CD4-positive, alpha-beta T cell treated with Interleukin-21 for 1 hour (primary cell): ENCODE measurements at places on chromosomes 2 and 18.
A peak's percentile ranks its signal among the peaks of the same experiment; 100 is the strongest.

DNA sequence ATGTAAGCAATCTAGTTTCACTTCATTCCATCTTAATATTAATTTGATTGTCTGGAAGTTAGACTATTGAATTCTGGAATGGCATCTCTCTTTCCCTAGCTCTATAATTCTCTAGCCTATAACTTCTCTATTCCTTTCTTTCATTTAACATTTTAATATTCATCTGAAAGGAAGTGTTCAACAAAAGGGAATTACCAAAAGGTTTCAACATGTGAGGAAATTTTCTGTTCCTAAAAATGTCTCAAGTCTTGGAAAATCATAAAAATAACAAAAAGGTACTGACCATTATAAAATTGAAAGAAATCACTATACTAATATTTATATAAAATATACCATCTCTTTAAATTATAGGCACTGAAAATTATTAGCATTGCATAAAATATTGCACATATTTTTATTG is 228.7 kb downstream of the TXNL1 start:
- no peak for DNase-seq

GRCh38 chr2:133576714-133577113 is 8.5 kb upstream of the NCKAP5 start:
- DNase-seq, result no peak

- no peak for DNase-seq
These were observed 133.5 kb upstream of the HAAO start for GRCh38 chr2:42925742-42926433.

DNA sequence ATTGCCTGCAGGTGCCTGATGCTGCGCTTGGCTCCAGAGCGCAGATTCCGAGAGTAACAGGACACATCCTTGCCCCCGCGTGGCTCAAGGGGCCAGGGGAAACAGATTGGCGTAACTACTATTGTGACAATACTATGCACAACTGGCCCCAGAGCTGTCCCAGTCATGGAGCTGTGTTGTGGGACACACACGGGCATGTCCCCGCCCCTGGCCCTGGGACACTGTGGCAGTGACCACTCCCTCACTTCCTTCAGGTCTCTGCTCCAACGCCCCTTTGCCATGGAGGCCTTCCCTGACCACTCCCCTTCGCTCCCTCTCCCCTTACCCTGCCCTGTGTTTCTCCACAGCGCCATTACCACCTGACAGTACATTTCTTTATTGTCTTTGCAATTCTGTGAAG is 132.1 kb downstream of the SMAD2 start:
- no peak for DNase-seq

DNA sequence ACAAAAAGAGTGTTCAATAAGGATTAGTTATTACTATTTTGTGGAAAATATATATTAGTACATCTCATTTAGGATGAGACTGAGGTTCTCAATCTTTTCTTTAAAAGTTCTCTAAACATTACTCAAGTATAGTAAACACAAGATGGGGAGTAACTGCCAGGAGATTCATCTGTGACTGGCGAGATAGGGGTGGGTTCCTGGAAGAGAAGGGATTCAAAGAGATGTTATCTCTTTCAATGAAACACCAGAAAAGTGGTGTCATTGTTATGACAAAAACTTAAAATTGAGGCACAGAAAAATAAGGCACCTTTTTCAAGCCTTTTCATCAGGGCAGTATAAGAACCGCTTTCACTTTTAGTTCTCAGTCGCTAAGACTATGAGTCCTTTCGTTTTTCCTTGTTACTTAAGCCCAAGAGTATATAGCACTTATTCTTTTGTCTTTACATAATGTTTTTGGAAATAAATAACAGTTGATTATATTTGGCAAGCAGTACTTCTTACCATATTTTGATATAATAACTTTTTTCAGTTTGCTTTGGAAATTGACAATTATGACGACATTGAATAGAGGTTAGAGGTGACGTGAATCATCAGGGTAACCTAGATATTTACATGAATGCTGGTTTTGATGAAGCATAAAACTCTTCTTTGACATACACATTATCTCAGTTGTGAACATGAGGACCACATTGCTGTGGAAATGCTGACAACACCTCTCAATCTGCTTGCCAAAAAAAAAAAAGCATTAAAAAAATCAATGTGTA is 393.9 kb upstream of the TCF4 start:
- no peak for DNase-seq

GRCh38 chr2:172742931-172743540 is 7.4 kb downstream of the RAPGEF4 start:
- DNase-seq, result no peak

- no peak for DNase-seq
These were observed 24.7 kb upstream of the CCBE1 start for GRCh38 chr18:59721931-59722330.

- DNase-seq, result no peak
These were observed 65.4 kb downstream of the TRPM8 start for GRCh38 chr2:233982421-233983121.

DNA sequence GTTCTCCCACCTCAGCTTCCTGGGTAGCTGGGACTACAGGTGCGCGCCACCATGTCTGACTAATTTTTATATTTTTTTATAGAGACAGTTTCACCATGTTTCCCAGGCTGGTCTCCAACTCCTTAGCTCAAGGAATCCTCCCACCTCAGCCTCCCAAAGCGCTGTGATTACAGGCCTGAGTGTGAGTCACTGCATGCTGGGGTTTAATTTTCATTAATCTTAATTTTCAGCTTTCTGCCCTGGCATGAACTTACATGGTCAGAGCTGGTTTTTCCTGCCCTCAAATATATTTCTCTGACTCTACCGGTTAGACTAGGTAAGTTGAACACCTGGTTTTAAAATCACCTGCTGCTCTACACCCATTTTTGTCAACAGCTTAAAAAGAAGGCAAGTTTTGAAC is 3.1 kb downstream of the MARCHF7 start:
- no peak for DNase-seq

GRCh38 chr2:144946263-144946662 is 426.3 kb upstream of the ZEB2 start:
- no peak for DNase-seq

- DNase-seq, result no peak
These were observed 663.1 kb downstream of the ERBB4 start for GRCh38 chr2:211875488-211875887.

- no peak for DNase-seq
These were observed 24.5 kb downstream of the SIGLEC15 start for GRCh38 chr18:45850021-45850420.

- DNase-seq, result no peak
These were observed 22.7 kb downstream of the LDLRAD4 start for GRCh38 chr18:13241083-13241892.

DNA sequence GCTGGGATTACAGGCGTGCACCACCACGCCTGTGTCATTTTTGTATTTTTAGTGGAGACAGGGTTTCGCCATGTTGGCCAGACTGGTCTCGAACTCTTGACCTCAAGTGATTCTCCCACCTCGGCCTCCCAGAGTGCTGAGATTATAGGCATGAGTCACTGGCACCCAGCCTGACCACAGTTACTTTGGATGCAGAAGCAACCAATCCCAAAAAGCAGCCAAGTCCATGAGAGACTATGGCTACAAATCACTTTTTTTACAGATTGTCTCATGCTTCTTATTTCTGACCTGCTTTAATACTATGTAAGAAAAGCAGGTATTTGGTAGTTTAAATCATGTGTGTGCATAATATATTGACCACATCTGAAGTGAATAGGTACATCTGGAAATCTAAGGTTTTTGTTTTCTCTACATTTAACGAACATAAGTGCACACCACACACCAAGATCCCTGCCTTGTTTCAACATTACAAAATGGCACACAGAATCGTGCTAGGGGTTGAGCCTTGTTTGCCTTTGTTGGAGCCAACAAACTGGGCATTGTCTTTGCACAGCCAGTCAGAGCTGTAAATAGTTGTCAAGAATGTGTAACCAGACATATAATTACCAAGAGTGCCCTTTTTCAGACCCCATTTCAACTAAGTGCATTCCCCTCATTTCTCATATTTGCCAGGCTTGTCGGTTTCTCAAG is 18.3 kb upstream of the MAP4K4 start:
- DNase-seq, result no peak

DNA sequence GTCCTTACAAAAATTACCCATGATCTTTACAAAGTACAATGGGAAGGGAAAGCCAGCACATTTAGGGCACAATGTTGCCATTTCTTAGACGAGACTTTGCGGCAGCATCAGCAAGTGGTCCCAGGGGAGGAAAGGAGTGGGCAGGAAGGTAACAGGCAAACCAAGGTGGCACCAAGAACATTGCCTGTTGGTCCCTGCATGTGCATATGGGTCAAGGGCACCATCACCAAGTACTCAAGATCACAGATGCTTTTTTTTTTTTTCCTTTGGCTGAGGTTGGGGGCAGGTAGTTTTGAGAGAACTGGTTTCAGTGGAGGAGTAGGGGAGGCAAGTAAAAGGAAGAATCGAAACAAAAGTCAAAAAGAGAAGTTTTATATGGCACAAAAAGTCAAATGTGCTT is 752 bp upstream of the CYTIP start:
- peak; percentile 45 for DNase-seq

GRCh38 chr2:65294136-65294535 is 66.5 kb downstream of the ACTR2 start:
- DNase-seq, result no peak

DNA sequence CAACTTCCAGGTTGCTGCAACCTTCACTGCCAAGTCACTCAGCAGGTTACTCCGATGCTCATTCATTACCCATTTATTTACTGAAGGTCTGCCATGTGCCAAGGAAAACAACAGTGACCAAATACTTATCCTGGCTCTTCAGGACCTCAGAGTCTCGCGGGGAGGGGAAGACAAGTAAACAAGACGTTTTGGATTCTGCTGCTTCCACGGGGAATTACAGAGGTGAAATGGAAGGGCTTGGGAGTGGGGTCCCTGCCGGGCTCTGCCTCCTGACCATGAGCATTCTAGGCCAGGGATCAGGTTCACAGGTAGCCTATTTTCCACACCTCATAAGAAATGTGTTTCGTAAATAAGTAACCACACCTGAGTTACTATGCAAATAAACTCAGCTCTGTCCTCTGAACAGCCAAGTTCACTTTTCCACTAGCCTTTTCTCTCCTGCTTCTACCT is 68.1 kb downstream of the CLHC1 start:
- no peak for DNase-seq

DNA sequence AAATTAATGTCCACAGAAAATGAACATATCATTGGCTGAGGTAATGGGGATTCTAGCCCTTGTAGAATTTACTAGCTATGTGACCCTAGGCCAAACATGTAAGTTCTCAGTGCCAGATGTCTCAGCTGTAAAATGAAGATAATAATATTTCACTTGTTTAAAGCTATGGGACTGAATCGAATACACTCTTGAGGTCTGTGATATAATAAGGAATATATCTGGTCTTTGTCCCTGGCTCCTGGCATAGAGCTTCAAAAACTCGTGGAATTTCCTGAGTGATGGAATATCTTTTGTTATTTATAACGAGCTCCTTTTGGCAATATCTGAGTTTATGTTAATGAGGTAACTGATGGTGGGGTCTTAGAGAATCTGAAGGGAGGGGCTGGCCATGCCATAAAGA is 201.4 kb upstream of the CYP26B1 start:
- no peak for DNase-seq

GRCh38 chr18:79779021-79779699 is 18.6 kb upstream of the KCNG2 start:
- DNase-seq, result no peak

GRCh38 chr2:199392363-199392762 is 65.4 kb downstream of the SATB2 start:
- no peak for DNase-seq

- no peak for DNase-seq
These were observed 128.3 kb downstream of the SH3BP4 start for GRCh38 chr2:235080101-235080500.

DNA sequence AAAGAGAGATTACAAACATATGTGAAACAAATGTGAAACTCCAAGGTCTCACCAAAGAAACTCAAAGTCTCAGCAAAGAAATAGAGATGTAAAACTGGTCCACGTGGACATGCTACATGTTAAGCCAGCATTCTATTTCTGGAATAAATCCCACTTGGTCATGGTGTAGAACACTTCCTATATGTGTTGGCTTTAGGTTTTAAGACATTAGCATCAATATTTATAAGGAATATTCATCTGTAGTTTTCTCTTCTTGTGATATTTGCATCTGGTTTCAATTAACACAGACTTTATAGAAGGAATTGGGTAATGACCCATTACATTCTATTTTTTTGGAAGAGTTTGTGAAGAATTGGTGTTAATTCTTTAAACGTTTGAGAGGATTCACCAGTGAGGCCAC is 133.1 kb downstream of the COPS8 start:
- DNase-seq, result no peak

GRCh38 chr2:112721819-112722522 is 1.2 kb downstream of the NT5DC4 start:
- DNase-seq, result no peak

DNA sequence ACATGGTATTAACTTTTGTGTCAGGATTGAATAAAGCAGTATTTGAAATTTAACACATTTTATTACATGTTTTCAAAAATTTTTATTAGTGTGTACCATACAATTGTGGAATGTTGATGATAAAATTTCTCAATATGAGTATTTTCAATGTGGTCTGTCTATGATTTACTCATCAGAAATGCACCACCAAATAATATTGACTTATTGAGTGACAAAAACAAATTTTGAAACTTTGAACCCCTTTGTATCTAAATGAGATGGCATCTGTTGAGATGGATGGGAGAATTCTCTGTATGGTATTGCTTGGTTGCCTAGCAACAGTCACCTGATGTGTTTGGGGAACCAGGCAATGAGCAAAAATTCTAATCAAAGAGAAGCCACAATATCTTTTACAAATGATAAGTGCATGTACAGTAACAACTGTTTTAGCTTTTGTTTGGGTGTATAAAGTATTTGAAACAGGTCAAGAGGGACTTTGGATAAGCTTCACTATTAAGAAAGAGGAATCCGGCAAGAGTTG is 400.1 kb downstream of the CCDC85A start:
- DNase-seq, result no peak

DNA sequence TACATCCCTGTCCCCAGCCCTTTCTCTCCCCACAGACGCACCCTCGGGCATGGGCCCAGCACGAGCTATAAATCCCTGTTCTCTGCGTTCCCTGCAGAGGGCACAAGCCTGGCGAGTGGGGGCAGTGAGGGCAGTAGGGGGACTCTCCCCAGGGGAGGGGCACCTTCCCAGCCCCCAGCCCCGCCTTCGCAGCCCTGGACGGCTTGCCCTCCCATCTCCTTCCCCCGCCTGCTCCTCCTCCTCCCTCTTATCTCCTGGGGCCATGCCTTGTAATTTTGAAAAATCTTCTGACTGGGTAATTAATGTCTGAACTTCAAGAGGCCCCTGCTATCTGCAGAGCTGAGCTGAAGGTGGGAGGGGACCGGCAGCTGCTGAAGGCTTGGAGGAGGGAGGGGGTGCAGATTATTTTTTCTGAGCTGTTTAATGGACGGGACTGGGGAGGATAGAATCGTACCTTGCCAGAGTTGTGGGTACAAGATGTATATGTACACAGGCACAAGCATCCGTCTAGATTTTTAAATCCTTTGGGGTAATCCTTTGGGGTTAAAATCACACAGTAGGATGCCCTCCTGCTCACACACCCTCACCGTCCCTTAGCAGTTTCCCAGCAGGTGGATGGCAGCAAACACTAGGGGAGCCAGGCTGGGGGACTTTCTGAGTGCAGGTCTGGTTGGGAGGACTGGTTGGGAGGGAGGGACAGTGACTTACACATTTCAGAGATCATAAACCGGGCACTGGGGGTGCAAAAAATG is 121.9 kb downstream of the SMAD7 start:
- no peak for DNase-seq
